ENCODE measurements at places on chromosomes 1 and 21. TPM values are rescaled to one million over a fixed set of nuclear protein-coding genes. Genes with fewer than 3 reads are reported as not detected.

- H3K36me3 ChIP-seq = no peaks in the 10 kb centered on the region
- H3K27me3 ChIP-seq = no peaks in the 10 kb centered on the region
- H3K4me3 ChIP-seq = no peak overlapping the region
- no peaks in the 10 kb centered on the region for H3K4me1 ChIP-seq
- H3K27ac ChIP-seq = no peak overlapping the region
Observed at GRCh38 chr1:108590957-108591356, 31.1 kb downstream of the EEIG2 start.

GRCh38 chr1:56923201-56923600 is 42.6 kb downstream of the C8B start:
- H3K27me3 ChIP-seq = no peaks in the 10 kb centered on the region
- no peak overlapping the region for H3K27ac ChIP-seq
- H3K4me1 ChIP-seq = no peaks in the 10 kb centered on the region
- no peak overlapping the region for H3K4me3 ChIP-seq

Gene JMJD4
- total RNA-seq = 29.8 TPM

Gene NUDT4B
- 50.1 TPM for total RNA-seq

GRCh38 chr1:32861904-32862695 is 8.6 kb downstream of the FNDC5 start:
- H3K27ac ChIP-seq = no peak overlapping the region
- no peak for DNase-seq
- peaks cover 14% of the 10 kb centered on the region for H3K4me1 ChIP-seq
- H3K4me3 ChIP-seq = no peak overlapping the region
- H3K27me3 ChIP-seq = no peaks in the 10 kb centered on the region
- peaks cover 1% of the 10 kb centered on the region for H3K36me3 ChIP-seq

Gene CA6
- total RNA-seq = not detected

GRCh38 chr1:174877208-174877673 is 122.5 kb upstream of the CACYBP start:
- no peaks in the 10 kb centered on the region for H3K4me1 ChIP-seq
- DNase-seq = no peak
- H3K27me3 ChIP-seq = no peaks in the 10 kb centered on the region
- H3K27ac ChIP-seq = no peak overlapping the region

Gene CASQ2
- total RNA-seq = 3.9 TPM

DNA sequence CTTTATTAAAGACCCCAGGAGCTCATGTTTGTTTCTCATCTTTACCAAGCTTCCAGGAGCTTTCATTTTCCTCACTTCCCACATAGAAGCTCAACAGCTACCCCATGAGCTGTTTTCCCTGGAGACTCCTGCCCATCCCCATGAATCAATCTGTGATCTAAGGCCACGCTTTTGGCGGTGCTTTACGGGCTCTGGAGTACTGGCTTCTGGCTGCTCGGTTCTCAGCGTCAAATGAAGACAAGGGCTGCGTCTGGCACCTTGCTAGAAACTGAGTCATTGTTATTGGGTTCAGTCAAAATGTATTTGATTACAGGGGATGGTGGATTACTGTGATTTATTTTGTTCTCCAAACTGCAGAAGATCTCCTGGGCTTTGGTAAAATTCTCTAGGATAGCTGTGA is 39.9 kb downstream of the ACP6 start:
- no peaks in the 10 kb centered on the region for H3K27me3 ChIP-seq
- no peaks in the 10 kb centered on the region for H3K36me3 ChIP-seq
- DNase-seq = no peak

Gene UQCRHL
- 0.81 TPM for total RNA-seq

Gene WDR64
- total RNA-seq = not detected

Gene CYP4A11
- not detected for total RNA-seq

Gene FAM72A
- total RNA-seq = not detected

DNA sequence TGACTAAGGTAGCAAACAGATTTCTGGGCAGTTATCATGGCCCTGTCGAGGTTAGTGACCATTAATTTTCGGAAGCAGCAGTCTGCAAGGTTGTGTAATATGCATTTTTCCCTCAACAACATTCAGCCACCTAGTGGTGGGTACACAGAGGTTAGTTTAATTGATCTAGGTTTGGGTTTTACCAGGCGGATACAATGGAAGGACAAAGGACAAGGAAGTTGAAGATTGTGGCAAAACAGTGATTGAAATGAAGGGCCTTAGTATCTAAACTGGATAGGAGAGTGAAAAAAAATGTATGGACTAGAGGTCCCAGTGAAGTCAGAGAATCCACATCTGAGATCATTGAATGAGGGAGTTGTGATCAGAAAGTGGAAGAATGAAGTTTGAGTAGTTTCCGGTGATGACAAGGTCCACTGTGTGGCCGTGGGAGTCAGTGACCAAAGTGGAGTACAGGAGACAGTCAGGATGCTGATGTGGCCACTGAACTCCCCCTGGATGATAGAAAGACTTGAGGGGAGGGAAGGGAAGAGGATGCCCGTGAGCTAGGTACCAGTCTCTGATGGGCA is 2.8 kb downstream of the ARMH1 start:
- H3K4me3 ChIP-seq = no peak overlapping the region
- no peak for DNase-seq
- H3K36me3 ChIP-seq = no peaks in the 10 kb centered on the region
- peaks cover 15% of the 10 kb centered on the region for H3K4me1 ChIP-seq

- no peak overlapping the region for H3K4me3 ChIP-seq
- no peak overlapping the region for H3K27ac ChIP-seq
- no peaks in the 10 kb centered on the region for H3K4me1 ChIP-seq
- H3K27me3 ChIP-seq = no peaks in the 10 kb centered on the region
- H3K36me3 ChIP-seq = no peaks in the 10 kb centered on the region
- no peak for DNase-seq
Observed at GRCh38 chr1:159675046-159675445, 39.3 kb downstream of the CRP start.

GRCh38 chr1:200207711-200208126 is 180.2 kb downstream of the NR5A2 start:
- no peak overlapping the region for H3K4me3 ChIP-seq
- H3K27ac ChIP-seq = no peak overlapping the region
- H3K36me3 ChIP-seq = no peaks in the 10 kb centered on the region
